ENCODE measurements at places on chromosomes 5 and 9.

GRCh38 chr5:131957721-131958441 lies 12.4 kb upstream of the MEIKIN start:
- DNase-seq = no peak

DNA sequence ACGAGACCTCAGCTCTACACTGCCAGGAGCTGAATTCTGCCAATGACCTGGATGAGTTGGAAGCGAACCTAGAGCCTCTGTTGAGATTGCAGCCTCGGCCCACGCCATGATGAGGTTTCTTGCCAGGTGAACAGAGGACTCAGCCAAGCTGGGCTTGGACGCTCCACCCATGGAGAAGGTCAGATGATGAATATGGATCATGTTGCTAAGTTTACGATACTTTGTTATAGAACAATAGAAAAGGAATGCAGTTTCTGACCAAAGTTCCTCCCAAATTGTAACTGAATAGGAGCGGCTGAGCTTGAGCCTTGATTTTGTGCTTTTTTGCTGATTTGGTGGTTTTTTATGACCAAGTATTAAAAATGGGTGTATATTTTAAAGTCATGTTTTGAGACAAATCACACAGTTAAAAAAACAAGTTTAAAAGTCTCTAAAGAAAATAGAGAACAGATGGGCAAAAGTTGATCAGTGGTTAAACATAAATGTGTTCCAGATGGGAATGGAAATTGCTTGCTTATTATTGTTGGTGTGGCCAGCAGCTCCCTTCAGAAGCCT lies 32.9 kb downstream of the ROPN1L start:
- no peak for DNase-seq

DNA sequence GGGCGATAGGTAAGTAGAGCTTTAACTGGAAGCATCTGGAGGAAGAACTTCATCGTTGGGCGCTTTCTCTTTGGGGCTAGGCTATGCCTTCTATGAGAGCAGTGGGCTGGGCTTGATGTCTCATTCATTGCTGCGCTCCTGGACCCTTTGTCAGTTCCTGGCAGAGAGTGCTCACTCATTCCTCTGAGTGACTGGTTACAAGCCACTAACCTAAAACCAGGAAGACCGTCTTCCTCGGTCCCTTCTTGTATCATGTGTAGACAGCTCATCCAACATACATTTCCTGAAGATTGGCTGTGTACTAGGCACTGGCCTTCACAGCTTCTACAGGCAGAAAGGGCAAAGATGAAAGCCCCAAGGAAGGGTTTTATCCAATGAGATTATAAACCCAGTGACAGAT lies 6.4 kb downstream of the SWI5 start:
- DNase-seq = no peak

DNA sequence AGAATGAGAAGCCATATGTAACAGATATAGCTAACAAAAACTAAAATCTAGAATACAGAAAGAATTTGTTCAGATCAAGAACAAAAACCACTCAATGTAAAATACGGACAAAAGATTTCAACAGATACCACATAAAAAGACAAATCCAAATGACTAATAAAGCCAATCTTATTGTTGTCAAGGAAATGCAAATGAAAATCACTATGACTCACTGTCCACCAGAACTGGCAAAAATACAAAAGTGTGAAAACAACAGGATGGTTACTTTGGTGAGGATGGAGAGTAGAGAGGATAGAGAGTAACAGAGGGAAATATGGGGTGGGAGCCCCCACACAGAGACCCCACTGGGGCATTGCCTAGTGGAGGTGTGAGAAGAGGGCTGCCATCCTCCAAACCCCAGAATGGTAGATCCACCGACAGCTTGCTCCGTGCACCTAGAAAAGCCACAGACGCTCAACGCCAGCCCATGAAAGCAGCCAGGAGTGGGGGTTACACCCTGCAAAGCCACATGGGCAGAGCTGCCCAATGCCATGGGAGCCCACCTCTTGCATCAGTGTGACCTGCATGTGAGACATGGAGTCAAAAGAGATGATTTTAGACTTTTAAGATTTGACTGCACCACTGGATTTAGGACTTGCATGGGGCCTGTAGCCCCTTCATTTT lies 15.2 kb upstream of the RHOBTB3 start:
- DNase-seq = no peak

GRCh38 chr9:131673068-131673467 lies 66.8 kb downstream of the RAPGEF1 start:
- no peak for DNase-seq

DNA sequence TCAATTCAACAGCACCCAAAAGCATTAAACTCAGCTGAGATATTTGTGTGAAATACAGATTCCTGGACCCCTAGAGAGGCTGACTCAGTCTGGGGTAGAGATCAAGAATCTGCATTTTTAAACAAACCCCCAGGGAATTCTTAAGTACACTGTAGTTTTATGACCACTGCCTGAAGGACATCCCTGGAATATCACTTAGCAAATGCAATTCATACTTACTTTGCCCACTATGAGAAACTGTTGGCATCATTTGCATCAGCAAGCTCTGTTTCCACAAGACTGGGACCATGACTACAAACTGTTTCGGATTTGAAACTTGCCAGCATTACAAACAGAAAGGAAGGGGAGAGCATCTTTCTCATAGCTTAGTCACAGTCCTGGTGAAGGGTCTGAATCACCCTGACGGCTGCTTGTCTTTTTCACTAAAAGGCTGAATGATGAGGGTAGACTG lies 63.7 kb downstream of the MLLT3 start:
- DNase-seq = no peak

GRCh38 chr9:37417252-37417803 lies 5.2 kb upstream of the GRHPR start:
- DNase-seq = no peak

- no peak for DNase-seq
Measured at GRCh38 chr9:114521846-114522245, 16.6 kb upstream of the WHRN start.

DNA sequence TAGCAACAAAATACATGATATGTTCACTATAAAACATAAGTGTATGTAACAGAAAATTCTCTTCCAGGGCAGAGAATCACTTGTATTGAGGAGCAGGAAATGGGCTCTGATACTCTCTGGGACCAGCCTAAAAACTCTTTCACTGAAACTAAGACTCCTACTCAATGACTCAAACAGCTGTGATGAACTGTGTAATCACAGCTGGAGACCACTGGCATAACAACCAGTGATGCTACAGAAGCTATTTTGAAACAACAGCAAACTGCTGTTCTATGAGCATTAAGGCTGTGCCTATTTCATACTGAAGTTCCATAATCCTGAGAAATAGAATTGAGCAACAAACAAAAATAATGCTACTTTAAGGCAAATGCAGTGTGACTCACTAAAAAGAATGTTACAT lies 594.0 kb downstream of the HINT1 start:
- DNase-seq = no peak

DNA sequence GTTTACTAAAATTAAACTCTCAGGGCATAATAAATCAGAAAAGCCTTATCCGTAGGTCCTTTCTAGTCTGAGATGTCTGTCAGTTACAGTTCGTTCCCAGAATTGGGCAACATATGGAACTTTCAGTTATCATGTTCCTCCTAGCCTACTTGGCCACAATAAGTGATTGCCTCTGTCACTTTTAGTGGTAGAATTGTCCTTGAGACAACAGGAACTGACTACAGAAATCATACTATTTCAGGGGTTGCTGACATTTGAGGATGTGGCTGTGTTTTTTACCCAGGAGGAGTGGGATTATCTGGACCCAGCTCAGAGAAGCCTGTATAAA lies 956 bp downstream of the ZNF189 start:
- no peak for DNase-seq

DNA sequence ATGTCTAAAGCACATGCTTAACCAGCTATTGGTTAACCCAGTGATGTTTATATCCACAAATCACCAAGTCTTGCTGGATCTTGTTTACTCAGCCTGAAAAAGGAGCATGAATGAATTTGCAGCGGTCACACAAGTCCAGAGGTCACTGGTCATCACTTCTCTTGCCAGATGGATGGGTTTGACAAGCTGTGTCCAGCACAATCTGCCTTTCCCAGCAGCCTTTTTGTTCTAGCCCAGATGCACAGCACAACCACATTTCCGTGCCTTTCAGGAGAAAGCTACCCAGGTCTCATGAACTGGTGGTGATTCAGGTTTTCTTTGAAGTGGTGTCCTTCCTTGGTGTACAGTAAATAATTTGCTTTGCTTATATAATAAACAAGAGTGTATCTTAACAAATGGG lies 32.1 kb downstream of the TMEM252 start:
- DNase-seq = no peak

- no peak for DNase-seq
Measured at GRCh38 chr9:125894566-125894965, 147.4 kb downstream of the PBX3 start.

DNA sequence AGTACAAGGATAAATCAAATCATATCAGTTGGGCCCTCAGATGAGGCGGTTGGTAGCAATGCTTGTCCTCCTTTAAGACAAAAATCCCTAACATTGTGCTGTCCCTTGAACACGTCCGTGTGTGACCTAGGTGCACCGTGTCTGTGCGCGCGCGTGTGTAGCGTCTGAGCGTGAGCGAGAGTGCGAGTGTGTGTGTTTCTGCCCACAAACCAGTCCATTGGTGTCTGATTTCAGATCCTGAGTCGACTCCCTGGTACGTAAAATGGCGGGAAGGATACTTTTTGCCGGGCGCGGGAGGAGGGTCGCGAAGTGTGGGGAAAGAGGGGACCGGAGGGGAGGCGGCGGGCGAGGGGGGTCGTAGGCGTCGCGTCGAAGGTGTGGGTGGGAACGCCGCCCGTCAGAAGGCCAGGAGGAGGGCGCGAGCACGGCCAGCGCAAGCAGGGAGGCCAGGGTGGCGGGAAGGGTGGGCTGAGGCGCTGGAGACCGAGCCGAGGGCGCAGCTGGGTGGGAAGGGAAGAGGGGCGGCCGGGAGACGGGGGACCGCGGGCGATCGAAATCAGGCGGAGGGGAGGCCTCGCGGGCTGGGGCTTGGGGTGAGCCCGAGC lies 8.9 kb downstream of the OTP start:
- DNase-seq = no peak

DNA sequence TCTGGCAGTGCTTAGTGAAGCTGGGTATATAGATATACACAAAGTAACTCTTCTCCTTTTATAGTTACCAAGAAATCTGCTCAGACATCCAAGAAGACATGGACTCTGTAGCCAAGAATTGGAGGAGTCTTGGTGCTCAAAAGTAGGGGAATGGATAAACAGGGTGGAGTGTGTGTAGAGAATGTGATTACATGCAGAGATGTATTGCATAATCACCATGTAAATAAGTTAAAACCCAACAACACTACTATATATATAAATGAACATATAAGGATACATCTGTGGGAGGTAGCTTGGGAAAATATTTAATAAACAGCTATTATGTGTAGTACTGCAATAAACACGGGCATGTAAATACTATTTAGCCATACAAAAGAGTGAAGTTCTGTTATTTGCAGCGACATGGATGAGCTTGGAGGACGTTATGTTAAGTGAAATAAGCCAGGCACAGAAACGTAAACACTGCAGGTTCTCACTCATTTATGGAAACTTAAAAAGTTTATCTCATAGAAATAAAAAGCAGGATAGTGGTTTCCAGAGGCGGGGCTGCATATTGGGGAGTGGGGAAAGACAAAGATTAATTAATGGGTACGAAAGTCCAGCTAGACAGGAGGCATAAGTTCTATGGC lies 207.5 kb downstream of the TENT4A start:
- DNase-seq = no peak

- DNase-seq = no peak
Measured at GRCh38 chr5:122170620-122171019, 41.3 kb downstream of the ZNF474 start.

DNA sequence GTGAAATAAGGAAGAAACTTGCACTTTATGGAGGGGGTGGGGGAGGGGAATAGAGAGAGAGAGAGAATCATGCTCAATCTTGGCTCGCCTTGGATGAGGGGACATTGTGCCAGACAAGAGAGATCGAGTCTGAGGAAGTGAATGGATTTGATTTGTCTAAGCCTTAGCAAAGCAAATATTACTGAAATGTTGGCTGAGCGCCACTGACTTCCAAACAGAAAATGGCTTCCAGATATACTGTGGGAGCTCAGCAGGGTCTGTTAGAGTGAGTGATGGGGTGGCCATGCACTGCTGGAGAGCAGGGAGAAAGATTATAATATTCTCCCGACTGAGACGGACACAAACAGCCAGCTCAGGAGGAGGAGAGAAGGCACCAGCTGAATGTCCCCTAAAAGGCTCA lies 34.5 kb downstream of the BRINP1 start:
- no peak for DNase-seq

DNA sequence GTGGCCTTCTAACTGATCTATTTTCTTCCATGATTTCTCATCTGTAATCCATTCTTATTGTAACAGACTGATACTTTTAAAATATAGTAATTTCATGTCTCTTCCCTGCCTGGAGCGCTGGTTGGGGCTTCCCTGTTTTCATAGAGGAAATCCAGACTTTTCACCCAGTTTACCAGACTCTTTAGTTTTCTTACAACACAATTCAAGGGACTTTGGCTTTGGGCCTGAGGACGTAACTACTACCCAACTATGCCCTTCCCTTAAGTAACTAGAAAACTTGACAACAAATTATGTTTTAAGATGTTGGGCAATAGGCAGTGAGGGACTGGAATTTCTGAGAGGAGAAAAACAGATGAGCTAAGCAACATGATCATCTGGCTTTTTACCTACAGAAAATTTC lies 289.6 kb downstream of the FGF10 start:
- DNase-seq = no peak

GRCh38 chr5:168346417-168346816 lies 55.0 kb downstream of the WWC1 start:
- DNase-seq = no peak

DNA sequence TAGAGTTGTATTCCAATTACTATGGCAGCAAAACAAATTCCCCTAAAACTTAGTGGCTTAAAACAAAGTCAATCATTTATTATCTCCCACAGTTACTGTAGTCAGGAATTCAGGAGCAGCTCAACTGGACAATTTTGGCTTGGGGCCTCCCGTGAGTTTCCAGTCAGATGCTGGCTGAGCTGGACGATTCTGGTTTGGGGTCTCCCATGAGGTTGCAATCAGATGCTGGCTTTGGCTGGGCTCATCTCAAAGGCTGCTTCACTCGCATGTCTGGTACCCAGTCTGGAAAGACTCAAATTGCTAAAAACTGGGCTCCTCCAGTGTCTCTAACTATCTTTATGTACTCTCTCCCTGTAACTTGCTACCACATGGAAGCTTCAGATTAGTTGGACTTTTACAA lies 130.1 kb downstream of the C5orf15 start:
- no peak for DNase-seq

DNA sequence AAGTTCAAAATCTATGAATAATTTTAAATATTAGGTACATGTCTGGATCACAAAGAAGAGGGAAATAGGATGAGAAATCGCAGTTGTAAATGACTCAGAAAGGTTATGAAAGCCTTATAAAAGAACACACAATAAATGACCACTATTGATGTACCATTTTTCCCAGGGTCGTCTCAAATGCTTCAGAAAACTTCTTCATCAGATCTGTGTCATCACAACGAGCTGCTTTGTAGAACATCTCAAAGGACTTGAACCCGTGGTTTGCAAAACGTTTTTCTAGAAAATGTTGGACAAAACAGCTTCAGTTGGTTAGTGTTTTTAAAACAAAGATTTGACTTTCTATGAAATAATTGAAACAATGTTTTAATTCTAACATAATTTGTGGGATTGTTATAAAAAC lies 100.1 kb downstream of the SVEP1 start:
- DNase-seq = no peak

All from lower lobe of right lung (tissue), 2 donors.